ENCODE measurements at places on chromosomes 7 and 10.

GRCh38 chr7:99505324-99505662, 831 bp downstream of the ZKSCAN5 start:
- DNase-seq = no peak

DNA sequence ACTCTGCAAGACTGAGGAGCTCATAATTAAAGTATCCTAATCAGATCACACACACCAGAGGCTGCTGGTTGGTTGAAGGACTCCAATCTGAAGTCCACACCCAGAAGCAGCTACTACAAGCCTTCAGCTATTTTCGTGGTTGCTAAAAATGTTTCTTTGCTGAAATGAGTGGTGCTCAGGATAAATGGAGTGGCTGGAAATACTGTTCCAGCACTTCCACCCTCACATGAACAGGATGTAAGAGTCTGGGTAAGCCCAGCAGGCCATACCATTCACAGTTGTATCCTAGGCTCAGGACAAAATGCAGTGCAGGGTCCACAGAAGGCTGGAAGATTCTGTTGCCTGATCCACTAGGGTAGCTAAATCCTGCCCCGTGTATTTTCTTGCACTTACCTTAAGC, 34.1 kb downstream of the AFAP1L2 start:
- no peak for DNase-seq

DNA sequence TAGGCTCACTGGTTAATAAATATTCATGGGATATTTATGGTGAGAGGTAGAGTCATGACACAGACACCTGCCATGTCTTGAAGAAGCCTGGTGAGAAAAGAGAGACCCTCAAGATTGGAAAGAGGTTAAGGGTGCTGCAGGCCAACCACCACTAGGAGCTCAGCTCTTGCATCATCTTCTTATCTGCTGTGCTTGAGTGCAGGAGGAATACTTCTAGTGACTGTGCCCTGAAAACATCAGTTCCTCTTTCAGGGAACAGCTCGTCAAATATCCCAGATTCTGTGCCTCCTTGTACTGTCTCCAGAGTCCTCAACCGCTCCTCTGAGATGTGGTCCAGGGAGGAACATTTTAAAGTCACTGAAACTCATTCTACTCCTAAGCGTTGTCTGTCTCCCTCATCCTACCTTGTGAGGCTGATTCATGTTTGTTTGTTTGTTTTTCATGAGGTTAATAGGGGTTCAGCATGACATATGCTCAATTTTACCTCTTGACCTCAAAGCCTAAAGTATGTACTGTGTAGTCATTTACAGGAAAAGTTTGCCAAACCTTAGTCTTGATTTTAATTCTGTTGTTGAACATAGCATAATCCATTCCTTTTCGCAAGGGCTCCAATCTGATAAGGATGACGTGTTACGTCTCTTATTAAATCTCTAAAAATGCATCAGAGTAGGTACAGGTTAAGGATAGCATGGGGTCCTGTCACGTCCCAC, 293.1 kb downstream of the C7orf25 start:
- no peak for DNase-seq

- no peak for DNase-seq
These were observed 654.4 kb downstream of the LRMDA start for GRCh38 chr10:76085817-76086167.

GRCh38 chr10:29609696-29610095, 25.1 kb downstream of the SVIL start:
- DNase-seq = no peak

GRCh38 chr10:103759100-103759781, 96.1 kb downstream of the SH3PXD2A start:
- DNase-seq = no peak

GRCh38 chr7:77409005-77409738, 7.0 kb downstream of the GSAP start:
- no peak for DNase-seq

- DNase-seq = peak; percentile 44
These were observed 1061.2 kb downstream of the KCNMA1 start for GRCh38 chr10:76576276-76576962.

- DNase-seq = no peak
These were observed 35.8 kb upstream of the TRIM8 start for GRCh38 chr10:102608487-102608886.

DNA sequence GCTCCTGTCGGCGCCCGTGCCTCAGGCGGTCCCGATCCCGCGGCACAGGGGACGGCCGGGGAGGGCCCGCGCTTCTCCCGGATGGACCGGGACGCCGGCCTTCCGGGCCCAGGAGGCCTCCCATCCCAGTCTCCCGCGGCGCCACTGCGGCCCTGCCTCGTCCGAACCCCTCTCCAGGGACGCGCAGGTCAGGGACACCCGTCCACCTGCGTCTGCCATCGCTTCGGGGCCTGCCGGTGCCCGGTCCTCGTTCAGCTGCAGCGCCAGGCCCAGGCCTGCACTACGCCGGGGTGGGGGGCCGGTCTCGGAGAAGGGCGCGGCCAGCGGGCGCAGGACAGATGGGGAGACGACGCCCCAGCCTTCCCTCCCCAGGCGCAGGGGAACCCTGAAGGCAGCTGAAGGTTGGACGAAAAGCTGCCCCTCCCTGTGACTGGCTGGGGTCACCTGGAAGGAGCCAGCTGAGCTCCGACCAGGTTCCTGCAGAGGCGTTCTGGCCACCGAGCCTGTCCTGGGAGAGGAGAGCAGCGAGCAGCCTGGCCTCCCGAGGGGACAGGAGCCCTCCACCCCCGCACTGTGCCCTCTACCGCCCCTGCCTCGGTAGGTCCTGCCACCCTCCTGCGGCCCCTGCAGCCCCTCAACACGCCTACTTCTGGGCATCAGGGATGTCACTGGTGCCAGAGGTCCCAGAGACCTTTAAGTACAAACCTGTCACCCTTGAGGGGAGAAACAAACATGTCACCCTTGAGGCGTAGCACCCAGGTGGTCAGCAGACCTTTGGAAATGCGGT, 84.3 kb downstream of the LANCL2 start:
- no peak for DNase-seq

GRCh38 chr7:151345576-151346469, 4.2 kb downstream of the NUB1 start:
- DNase-seq = no peak

DNA sequence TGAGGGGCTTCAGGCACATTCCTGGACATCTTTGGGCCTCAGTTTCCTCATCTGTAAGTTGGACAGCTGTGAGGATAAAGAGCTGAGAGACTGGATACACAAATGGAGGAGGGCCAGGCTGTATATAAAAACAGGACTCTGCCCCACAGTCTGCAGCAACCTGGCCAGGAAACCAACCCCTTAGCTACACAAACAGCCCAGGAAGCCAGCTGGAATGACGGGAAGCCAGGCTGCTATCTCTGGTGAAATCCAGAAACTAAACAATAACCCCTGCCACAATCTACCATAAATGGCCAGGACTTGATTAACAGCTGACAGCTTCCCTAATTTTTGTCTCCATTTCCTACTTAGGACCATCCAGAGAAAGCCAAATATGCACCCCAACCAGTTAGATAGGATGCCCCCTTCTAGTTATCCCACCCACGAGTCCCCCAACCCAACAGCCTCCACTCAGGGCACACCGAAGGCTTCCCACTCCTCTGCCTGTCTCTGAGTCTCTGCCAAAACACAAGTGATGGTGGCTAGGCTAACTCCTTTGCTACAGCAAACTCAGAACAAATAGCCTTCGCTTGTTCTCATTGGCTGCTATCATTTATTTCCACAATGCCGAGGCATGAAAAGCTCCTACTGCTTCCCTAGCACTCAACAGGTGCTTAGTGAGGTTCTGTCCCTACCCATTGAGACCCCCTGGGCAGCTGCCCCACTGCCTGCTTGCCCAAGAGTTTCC, 110.0 kb upstream of the TCF7L2 start:
- DNase-seq = no peak

DNA sequence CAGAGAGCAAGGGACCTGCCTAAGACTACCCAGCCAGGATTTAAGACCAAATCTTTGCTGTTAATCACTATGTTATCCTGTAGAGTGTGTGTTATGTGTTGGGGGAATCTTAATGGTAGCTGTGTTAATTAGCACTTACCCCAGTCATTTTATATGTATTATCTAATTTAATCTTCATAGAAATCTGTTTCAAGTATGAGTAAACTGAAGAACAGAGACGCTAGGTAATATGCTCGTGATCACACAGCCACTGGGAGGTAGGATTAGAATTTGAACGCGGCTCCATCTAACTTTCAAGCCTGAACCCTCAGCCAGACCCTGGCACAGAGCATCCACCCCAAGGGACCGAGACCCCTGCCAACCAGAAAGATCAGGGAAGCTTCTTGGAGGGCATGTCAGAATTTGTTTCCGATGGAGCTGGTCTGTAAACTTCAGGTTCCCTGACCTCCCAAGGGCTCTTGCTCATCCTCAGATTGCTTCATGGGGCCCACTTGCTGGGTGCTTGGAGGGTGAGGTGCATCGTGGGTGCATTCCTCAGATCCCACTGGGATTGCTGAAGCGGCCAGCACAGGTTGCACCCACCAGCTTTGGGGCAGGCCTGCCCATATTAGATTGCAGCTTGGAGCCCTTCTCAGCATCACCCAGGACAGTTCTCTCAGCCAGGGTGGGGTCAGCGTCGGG, 105.0 kb downstream of the ZMIZ1 start:
- no peak for DNase-seq

GRCh38 chr10:66982792-66983474, 57.1 kb downstream of the LRRTM3 start:
- no peak for DNase-seq

Measured in non-pigmented ciliary epithelial cell (primary cell).